Cerebellum (tissue), 4 donors: ENCODE measurements at places on chromosomes 1 and 21. TPM values are rescaled to one million over a fixed set of nuclear protein-coding genes. Genes with fewer than 3 reads are reported as not detected.

The NBPF26 gene
- total RNA-seq = 30.5 TPM

The PDE9A gene
- 23.5 TPM for total RNA-seq

The OXCT2 gene
- total RNA-seq = 1.00 TPM

The VWA1 gene
- total RNA-seq = 7.8 TPM

The MX2 gene
- total RNA-seq = 0.36 TPM

The NKAIN1 gene
- total RNA-seq = 30.8 TPM

The RXFP4 gene
- total RNA-seq = not detected

The ANKRD34A gene
- total RNA-seq = 1.1 TPM

The PTGER3 gene
- 44.7 TPM for total RNA-seq

The A3GALT2 gene
- not detected for total RNA-seq

The RIMS3 gene
- 28.9 TPM for total RNA-seq

The IFNLR1 gene
- 0.54 TPM for total RNA-seq

The OR2AK2 gene
- total RNA-seq = 3.0 TPM

The CALML6 gene
- 0.18 TPM for total RNA-seq

The ACTN2 gene
- total RNA-seq = 4.0 TPM

The TEX38 gene
- total RNA-seq = not detected

The GOLT1A gene
- 0.54 TPM for total RNA-seq

The FLG2 gene
- total RNA-seq = not detected

The SMYD3 gene
- total RNA-seq = 48.9 TPM

The BNIPL gene
- 0.54 TPM for total RNA-seq
